ENCODE measurements at places on chromosomes 7 and 10.

DNA sequence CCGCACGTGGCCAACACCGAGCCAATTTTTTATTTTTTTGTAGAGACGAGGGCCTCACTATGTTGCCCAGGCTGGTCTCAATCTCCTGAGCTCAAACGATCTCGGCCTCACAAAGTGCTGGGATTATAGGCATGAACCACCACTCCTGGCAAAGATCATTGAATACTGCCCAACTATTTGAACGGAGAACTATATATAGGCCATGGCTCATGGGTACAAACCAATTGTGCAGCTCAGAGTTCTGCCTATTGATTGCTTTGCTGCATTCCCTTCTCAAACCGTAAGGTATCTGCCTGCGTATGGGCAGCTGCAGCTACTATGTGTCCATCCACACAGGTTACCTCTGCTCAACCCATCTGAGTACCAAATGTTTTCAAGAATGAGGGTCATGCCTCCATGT, 9.7 kb upstream of the SLC25A16 start:
- no peak for DNase-seq

DNA sequence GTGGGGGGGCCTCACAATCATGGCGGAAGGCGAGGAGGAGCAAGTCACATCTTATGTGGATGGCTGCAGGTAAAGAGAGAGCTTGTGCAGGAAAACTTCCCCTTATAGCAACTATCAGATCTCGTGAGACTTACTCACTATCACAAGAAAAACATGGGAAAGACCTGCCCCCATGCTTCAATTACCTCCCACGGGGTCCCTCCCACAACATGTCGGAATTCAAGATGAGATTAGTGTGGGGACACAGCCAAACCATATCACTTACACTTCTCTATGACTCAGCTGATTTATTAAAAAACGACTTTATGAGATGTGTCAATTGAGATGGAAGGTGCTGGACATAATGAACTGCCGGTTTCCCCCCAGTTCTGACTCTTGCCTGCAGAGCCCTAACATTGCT, 23.8 kb upstream of the CHN2 start:
- no peak for DNase-seq

DNA sequence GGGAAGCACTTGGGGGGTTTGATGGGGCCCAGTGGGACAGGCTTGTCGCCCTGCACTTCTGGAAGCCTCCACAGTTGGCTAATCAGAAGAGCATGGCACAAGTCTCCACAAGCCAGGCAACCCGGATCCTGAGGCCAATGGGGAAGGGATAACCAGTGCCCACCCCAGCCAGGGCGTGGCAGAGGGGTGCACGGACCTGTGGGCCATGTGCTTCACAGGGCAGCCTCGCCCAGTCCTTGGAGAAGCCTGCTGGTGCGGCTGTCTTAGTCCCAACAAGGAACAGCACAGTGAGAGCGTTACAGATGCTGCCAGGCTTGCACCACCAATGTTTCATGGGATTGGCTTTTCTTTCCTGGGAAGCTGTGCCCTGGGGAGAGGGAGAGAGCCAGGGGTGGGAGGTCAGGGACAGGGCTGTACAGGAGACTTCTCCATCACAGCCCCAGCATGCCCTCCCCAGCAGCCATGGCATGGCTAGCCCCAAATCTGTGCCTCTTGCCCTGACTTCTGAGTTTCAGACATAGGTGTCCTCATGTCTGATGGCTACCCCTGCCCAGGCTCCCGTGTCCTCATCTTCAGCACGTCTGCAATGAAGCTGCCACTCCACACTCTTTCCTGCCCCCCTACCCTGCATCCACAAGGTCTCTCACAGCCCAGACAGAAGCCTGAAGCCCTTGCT, 116.0 kb downstream of the PTPN20 start:
- DNase-seq: no peak

GRCh38 chr7:52114056-52114455, 797.4 kb upstream of the COBL start:
- no peak for DNase-seq

DNA sequence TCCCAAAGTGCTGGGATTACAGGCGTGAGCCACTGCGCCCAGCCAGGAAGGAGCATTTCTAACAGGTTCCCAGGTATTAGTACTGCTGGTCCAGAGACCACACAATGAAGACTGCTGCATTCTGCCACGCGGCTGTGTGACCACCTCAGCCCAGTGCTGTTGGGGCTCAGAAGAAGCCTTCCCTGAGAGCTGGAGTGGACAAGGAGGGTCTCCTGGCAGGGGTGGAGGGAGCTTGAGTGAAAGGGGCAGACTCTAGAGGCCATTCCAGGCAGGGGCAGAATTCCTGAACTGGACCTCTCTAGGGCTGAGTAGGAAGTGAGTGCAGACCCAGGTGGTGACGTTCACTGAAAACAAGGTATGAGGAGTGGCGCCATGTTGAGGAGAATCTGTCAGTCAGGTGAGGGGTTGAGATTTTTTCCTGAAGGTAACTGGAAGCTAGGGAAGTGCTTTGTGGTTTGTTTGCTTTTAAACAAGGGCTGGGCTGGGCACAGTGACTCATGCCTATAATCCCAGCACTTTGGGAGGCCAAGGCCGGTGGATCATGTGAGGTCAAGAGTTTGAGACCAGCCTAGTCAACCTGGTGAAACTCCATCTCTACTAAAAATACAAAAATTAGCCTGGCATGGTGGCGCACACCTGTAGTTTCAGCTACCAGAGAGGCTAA, 67.6 kb downstream of the TACC2 start:
- no peak for DNase-seq

- DNase-seq: no peak
These were observed 97.9 kb upstream of the KLF14 start for GRCh38 chr7:130831817-130832481.

- no peak for DNase-seq
These were observed 273.6 kb downstream of the PLXDC2 start for GRCh38 chr10:20089879-20090278.

- no peak for DNase-seq
These were observed 15.4 kb upstream of the HIBADH start for GRCh38 chr7:27677912-27678612.

DNA sequence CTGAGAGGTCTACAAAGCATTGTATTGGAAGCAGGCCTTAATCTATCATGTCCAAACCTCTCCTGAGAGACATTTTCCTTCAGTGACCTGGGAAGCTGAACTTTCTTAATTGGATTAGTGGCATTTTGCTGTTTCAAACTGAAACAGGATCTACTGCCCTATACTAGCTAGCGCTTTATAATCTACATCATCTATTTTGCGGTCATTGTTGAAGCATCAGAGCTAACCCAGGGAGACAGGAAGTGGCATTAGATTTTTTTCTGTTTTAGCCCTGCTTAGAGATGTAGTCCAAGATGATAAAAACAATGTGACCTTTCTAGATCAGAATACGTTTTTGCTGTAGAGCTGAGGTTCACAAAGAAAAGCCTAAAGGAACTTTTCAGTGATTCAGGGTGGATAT, 147.4 kb upstream of the AGR3 start:
- no peak for DNase-seq

DNA sequence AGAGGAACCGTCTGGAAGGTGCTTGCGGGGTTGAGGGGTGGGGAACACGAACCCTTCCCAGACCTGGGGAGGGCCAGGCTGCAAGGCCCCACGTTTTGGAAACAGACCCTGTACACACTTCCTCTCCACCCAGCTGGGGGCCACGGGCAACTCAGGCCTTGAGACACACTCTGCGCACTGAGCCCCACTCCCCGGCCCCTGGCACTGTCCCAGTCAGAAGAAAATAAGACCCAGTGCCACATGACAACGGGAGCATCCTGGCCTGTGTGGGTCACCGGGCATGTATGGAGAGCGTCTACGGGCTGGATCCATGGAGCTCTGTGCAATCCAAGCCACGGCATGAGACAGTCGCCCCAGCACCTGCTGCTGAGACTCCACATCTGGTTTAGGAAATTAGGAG, 63.7 kb downstream of the CARD11 start:
- no peak for DNase-seq

GRCh38 chr7:11300241-11300640, 326.6 kb downstream of the PHF14 start:
- no peak for DNase-seq

Measured in GDM1 (cell line).